ENCODE measurements at places on chromosomes 16 and 17. TPM values are rescaled to one million over a fixed set of nuclear protein-coding genes. Genes with fewer than 3 reads are reported as not detected.

GRCh38 chr16:48438414-48438813, 53.2 kb upstream of the SIAH1 start:
- no peak overlapping the region for H3K27ac ChIP-seq
- H3K4me1 ChIP-seq: no peaks in the 10 kb centered on the region
- no peak for DNase-seq
- H3K4me3 ChIP-seq: no peak overlapping the region
- no peaks in the 10 kb centered on the region for H3K27me3 ChIP-seq
- H3K36me3 ChIP-seq: no peaks in the 10 kb centered on the region

GRCh38 chr17:80187090-80187489, 17.3 kb downstream of the CARD14 start:
- peak overlapping the region; percentile 10 for H3K27ac ChIP-seq
- DNase-seq: no peak
- H3K4me1 ChIP-seq: no peaks in the 10 kb centered on the region
- H3K4me3 ChIP-seq: no peak overlapping the region
- H3K27me3 ChIP-seq: no peaks in the 10 kb centered on the region

DNA sequence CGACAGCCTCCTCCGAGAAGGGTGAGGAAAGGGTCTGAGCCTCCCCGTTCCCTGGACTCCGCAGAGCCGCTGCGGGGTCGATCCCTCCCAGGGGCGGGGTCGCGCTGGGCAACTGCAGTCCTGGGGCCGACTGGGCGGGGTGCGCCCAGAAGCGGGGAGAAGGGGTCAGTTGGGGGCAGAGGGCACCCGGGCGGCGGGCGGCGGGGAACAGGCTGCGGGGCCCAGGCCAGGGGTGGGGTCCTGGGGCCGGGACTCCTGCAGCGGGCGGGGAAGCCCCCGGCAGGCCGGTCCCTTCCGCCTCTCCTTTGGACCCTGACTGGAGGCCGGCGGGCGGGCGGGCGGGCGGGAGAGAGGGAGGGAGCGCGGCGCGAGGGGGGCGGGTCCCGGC, 352 bp downstream of the GGNBP2 start:
- H3K27me3 ChIP-seq: no peaks in the 10 kb centered on the region

GRCh38 chr17:77294761-77295160, 154.0 kb downstream of the SEC14L1 start:
- no peak overlapping the region for H3K4me3 ChIP-seq
- no peaks in the 10 kb centered on the region for H3K27me3 ChIP-seq
- peaks cover 9% of the 10 kb centered on the region for H3K36me3 ChIP-seq
- H3K27ac ChIP-seq: no peak overlapping the region

DNA sequence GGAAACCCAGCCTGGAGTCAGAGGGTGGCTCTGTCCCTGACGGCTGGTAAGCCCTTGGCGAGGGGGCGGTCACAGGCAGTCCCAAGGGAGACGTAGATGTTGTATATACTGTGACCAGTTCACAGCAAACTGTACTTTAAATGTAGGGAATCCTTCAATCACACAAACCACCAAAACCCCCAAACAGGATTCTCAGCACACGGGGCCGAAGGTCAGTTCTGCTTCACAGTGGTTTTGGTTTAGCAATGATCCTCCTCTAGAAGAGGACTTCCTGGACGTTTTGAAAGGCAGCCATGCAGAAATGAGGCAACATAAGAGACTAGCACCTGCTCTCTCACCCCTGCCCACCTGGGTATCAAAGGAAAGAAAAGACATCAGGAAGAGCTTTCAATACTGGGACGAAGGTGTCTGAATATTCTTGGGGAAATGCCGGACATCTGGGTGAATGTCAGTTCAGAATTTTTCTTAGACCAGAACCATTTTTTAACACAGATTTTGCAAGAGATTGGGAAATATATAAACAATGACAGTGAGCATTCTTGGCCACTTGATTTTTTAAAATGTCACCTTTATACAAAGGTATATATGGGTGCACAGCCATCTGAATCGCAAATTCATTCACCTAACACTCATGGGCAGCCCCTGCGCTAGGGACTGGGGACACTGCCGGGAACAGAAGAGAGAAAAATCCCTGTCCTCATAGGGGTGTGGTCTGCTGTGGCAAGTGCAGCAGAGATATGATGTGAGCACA, 74.2 kb downstream of the CRISPLD2 start:
- H3K4me3 ChIP-seq: no peak overlapping the region
- H3K27ac ChIP-seq: peak overlapping the region; percentile 35
- H3K27me3 ChIP-seq: no peaks in the 10 kb centered on the region
- H3K4me1 ChIP-seq: no peaks in the 10 kb centered on the region
- no peak for DNase-seq
- no peaks in the 10 kb centered on the region for H3K36me3 ChIP-seq

GRCh38 chr17:8894673-8895578, 27.5 kb upstream of the PIK3R6 start:
- no peaks in the 10 kb centered on the region for H3K36me3 ChIP-seq
- H3K4me1 ChIP-seq: peaks cover 5% of the 10 kb centered on the region
- no peak overlapping the region for H3K27ac ChIP-seq
- no peaks in the 10 kb centered on the region for H3K27me3 ChIP-seq

DNA sequence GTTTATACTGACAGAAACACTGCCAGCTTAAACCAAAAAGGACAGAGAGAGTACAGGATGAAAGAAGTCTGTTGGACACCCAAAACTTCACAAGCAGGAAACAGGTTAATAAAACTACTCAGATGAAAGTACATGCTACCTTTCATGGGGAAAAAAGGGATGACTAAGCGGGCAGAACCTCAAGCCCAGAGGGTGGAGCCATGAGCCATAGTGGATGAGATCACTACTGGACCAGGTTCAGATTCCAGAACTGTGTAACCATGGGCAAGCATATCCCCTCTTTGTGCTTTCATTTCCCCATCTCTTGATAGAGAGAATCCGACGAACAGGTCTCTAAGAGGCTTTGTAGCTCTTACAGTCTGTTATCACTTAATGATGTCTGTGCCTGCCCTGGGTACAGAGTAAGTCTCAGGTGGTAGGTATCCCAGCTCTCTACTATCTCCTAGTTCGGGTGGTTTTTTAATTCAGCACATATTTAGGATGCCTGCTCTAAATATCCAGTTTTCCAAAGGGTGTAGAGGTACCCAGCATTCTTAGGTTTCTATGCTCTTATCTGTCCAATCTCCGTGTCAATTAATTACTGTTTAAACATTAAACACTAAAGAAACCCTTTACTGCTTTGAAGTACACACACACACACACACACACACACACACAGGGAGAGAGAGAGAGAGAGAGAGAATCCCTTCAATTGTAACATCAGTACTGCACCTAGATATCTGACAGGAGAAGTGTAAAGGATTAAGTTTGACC, 206.7 kb downstream of the ZNF423 start:
- no peak overlapping the region for H3K4me3 ChIP-seq
- DNase-seq: no peak
- H3K4me1 ChIP-seq: no peaks in the 10 kb centered on the region
- no peak overlapping the region for H3K27ac ChIP-seq

GRCh38 chr17:6075845-6076244, 5.7 kb downstream of the WSCD1 start:
- no peak overlapping the region for H3K4me3 ChIP-seq
- H3K36me3 ChIP-seq: no peaks in the 10 kb centered on the region
- H3K27ac ChIP-seq: no peak overlapping the region
- no peaks in the 10 kb centered on the region for H3K27me3 ChIP-seq
- DNase-seq: no peak
- H3K4me1 ChIP-seq: no peaks in the 10 kb centered on the region

GRCh38 chr16:58379736-58380135, 12.5 kb upstream of the GINS3 start:
- no peaks in the 10 kb centered on the region for H3K36me3 ChIP-seq
- no peak for DNase-seq
- H3K27ac ChIP-seq: no peak overlapping the region
- no peaks in the 10 kb centered on the region for H3K27me3 ChIP-seq
- no peaks in the 10 kb centered on the region for H3K4me1 ChIP-seq
- H3K4me3 ChIP-seq: no peak overlapping the region

DNA sequence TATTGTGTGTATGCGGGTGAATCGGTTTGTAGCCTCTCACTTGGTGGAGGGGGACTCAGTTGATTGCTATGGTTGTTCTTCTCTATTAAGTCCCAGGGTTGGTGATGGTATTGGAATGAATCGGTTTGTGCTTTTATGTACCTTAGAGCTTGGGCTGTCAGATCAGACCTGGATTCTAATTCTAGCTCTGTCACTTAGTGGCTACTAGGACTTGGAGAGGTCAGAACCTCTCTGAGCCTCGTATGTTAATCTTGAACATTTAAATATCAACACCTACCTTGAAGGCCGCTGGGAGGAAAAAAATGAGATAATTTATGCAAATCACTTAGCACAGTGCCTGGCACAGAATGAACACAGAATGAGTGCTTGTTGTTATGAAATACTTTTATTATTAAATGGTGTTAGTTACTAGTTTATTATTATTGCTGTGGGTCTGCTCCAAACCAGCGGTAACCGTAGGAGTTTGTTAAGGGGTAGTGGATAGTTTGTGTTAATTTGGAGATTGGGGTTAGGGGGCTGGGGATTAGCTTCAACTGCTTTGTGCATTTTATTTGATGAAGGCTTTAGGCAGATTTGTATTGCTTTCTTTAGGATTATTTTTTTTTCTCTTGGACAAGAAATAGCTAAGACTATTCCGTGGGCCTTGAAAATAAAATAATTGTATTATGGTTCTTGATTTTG, 3.5 kb downstream of the KDM6B start:
- no peaks in the 10 kb centered on the region for H3K27me3 ChIP-seq
- DNase-seq: no peak
- H3K4me3 ChIP-seq: peak overlapping the region; percentile 85
- H3K27ac ChIP-seq: peak overlapping the region; percentile 97
- H3K36me3 ChIP-seq: no peaks in the 10 kb centered on the region

- peak overlapping the region; percentile 30 for H3K4me3 ChIP-seq
- no peak for DNase-seq
- H3K4me1 ChIP-seq: peaks cover 17% of the 10 kb centered on the region
Measured at GRCh38 chr17:81922566-81923301, 4.8 kb upstream of the SIRT7 start.

DNA sequence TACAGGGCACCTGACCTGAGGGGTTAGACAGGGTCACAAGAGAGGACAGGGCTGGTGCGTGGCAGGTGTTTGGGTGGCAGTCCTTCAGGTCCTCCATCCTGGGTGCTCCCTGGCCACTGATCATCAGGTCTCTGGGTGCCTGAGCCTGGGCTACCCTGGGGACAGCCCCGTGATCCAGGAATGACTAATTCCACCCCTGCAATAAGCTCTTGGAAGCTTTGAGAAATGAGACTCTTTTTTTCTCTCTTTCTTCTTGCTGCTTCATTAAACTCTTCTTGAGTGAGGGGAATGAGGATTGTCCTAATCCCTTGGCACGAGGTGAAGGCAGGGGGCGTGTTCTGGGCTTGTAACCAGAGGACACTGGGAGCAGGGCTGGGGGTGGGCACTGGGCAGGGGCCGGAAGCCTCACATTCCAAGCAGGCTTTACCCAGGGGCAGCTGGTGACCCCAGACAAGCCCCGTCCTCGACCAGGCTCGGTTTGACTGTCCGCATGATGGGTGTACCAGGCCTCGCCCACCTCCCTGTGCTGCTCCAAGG, 21.4 kb upstream of the SPNS2 start:
- H3K27ac ChIP-seq: no peak overlapping the region
- H3K4me1 ChIP-seq: peaks cover 15% of the 10 kb centered on the region
- no peak overlapping the region for H3K4me3 ChIP-seq
- no peaks in the 10 kb centered on the region for H3K27me3 ChIP-seq

DNA sequence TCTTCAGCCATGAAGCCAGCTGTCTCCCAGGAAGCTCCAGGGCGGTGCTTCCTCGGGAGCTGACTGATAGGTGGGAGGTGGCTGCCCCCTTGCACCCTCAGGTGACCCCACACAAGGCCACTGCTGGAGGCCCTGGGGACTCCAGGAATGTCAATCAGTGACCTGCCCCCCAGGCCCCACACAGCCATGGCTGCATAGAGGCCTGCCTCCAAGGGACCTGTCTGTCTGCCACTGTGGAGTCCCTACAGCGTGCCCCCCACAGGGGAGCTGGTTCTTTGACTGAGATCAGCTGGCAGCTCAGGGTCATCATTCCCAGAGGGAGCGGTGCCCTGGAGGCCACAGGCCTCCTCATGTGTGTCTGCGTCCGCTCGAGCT, 14.1 kb downstream of the STH start:
- no peaks in the 10 kb centered on the region for H3K4me1 ChIP-seq
- no peak overlapping the region for H3K4me3 ChIP-seq
- H3K36me3 ChIP-seq: no peaks in the 10 kb centered on the region
- H3K27me3 ChIP-seq: no peaks in the 10 kb centered on the region
- no peak overlapping the region for H3K27ac ChIP-seq

DNA sequence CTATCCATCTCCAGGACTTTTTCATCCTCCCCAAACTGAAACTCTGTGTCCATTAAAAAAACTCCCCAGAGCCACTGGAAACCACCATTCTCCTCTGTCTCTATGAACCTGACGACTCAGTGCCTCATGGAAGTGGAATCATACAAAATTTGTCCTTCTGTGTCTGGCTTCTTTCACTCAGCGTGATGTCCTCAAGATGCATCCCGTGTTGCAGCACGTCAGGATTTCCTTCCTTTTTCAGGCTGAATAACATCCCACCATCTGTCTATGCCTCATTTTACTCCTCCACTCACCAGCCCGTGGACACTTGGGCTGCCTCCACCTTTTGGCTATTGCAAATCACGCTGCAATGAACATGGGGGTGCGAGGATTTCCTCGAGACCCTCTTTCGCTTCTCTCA, 12.6 kb upstream of the ALDH3A1 start:
- no peaks in the 10 kb centered on the region for H3K4me1 ChIP-seq
- no peaks in the 10 kb centered on the region for H3K27me3 ChIP-seq
- no peak overlapping the region for H3K4me3 ChIP-seq
- DNase-seq: no peak
- no peaks in the 10 kb centered on the region for H3K36me3 ChIP-seq

DNA sequence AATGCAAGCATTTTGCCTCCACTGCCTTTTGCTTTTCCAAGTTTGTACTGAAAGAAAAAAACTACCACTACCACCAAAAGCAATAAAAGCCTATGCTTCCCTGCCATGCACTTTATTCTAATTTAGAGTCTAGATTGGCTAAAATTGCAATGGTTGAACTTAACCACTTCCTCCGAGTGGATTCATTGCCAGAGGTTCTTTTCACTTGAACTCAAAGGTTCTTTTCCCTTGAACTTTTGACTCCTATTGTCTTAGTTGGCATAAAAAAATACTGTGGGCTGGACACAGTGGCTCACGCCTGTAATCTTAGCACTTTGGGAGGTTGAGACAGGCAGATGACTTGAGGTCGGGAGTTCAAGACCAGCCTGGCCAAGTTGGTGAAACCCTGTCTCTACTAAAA, 319.8 kb upstream of the GOT2 start:
- DNase-seq: no peak
- H3K36me3 ChIP-seq: no peaks in the 10 kb centered on the region
- no peak overlapping the region for H3K27ac ChIP-seq
- no peak overlapping the region for H3K4me3 ChIP-seq

C16orf92 gene
- not detected for total RNA-seq

CD300LD gene
- not detected for total RNA-seq

CFAP97D1 gene
- total RNA-seq: not detected

TMEM238L gene
- 28.5 TPM for total RNA-seq

GINS2 gene
- 2.9 TPM for total RNA-seq

DDX52 gene
- total RNA-seq: 54.6 TPM

TBC1D3C gene
- total RNA-seq: not detected
